Nephron progenitor cell (in vitro differentiated cells): ENCODE measurements at places on chromosomes 6 and 20.

DNA sequence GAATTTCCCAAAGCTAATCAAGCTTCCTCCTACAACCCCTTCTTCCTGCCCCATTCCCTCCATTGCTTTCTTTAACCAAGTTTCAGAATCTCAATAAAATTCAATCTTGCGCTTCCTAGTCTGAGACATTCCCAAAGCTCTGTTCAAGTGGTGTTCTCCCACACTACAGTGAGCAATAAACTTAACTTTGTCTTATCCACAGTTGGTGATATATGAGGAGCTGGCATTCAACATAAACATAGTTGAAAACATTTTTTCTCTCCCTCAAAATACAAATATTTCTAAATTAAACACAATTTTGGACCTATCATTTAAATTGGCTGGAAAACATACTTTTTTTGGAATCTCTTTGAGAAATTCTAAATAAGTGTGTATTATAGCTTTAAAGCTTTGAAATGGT is 129.7 kb upstream of the HMGCLL1 start:
- no peak for DNase-seq

DNA sequence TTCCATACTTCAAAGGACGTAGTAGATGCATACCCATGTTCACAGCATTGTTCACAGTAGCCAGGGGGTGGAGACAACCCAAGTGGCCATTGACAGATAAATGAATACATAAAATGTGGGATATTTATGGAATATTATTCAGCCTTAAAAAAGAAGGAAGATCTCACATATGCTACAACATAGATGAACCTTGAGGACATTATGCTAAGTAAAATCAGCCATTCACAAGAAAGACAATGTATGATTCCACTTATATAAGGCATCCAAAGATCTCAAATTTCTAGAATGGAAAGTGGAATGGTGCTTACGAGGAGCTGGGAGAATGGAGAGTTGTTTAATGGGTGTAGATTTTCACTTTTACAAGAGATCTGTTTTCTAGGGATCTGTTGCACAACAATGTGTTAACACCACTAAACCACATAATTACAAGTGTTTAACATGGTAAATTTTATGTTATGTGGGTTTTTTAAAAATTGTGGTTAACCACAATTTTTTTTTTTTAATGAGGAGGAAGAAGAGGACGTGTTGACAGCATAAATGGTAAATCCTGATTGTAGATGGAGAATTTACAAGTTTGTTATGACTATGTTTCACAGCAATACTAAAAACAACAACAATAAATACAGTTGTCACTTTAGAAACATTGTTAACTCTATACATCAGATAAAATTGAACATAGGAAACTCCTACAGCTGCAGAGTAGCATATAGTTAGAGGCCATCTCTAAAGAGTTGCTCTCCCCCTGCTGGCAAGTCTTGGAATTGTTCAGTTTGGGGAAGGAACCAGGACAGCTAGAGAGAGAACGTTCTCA is 41.6 kb downstream of the CCN2 start:
- peak; percentile 84 for DNase-seq

- no peak for DNase-seq
Measured at GRCh38 chr20:19451923-19452295, 239.5 kb downstream of the SLC24A3 start.

- DNase-seq, result no peak
Measured at GRCh38 chr6:13453771-13454251, 33.6 kb downstream of the GFOD1 start.

DNA sequence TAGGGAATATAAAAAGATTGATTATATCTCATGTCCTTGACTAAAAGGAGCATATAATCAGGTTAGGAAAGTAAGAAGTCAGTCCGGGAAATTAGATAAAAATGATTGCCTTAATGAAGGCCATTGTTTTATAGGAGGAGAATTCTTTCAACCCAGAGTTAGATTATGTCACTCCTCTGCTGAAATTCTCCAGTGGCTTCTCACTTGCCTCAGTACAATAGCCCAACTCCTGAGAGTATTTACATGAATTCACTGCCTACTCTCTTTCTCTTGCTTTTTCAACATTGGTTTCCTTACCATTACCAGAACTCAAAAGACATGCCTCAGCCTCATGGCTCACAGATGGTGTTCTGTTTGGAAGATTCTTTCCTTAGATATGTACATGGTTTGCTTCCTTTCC is 114.9 kb downstream of the EPHA7 start:
- no peak for DNase-seq

- DNase-seq, result no peak
Measured at GRCh38 chr6:3368685-3369084, 88.2 kb downstream of the SLC22A23 start.

- no peak for DNase-seq
Measured at GRCh38 chr6:5366941-5367340, 105.6 kb downstream of the FARS2 start.

DNA sequence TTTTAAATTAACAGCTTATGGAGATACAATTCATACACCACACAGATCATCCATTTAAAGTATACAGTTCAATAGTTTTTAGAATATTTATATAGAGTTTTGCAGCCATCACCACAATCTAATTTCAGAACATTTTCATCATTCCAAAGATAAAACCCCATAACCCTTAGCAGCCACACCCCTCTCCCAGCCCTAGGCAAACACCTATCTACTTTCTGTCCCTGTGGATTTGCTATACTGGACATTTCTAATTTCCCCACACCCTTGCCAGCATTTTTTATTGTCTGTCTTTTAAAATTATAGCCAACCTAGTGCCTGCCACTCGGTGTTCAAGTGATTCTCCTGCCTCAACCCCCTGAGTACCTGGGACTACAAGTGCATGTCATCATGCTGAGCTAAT is 23.0 kb upstream of the AKAP7 start:
- no peak for DNase-seq

GRCh38 chr20:38997622-38998021 is 35.5 kb downstream of the DHX35 start:
- DNase-seq, result no peak

GRCh38 chr6:134730013-134730412 is 219.9 kb downstream of the ALDH8A1 start:
- DNase-seq, result no peak

GRCh38 chr6:38319256-38320212 is 320.2 kb downstream of the BTBD9 start:
- no peak for DNase-seq

DNA sequence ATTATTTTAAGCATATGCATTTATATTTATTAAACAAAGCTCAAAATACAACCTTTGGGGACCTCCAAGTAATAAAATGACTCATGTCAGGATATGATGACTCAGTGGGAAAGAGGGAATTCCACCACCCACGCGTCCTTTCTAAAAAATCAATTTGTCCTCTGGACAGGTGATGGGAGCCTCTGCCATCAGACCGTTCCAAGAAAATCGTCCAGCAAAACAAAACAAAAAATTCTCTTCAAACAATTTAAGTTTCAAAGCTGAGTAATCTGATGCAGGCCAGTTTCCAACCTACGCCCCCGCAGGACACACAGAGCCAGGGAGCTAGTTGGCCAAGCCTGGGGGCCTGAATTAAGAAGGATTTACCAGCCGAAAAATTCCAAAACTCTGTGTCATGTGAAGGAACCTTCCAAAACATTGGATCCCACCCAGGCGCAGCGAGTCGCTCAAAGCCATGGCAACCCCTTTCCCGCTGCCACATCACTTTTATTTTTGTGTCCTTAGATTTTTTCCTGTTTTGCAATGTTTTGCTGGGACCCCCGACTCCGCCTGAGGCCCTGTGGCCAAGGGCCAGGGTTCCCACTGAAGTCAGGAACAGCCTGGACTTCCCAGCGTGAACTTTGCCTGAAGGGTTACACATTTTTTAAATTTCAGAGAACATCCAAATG is 95.3 kb downstream of the NFATC2 start:
- DNase-seq, result no peak

- no peak for DNase-seq
Measured at GRCh38 chr6:21360336-21360735, 233.2 kb upstream of the SOX4 start.

GRCh38 chr6:35718911-35719381 is 17.9 kb upstream of the ARMC12 start:
- no peak for DNase-seq

DNA sequence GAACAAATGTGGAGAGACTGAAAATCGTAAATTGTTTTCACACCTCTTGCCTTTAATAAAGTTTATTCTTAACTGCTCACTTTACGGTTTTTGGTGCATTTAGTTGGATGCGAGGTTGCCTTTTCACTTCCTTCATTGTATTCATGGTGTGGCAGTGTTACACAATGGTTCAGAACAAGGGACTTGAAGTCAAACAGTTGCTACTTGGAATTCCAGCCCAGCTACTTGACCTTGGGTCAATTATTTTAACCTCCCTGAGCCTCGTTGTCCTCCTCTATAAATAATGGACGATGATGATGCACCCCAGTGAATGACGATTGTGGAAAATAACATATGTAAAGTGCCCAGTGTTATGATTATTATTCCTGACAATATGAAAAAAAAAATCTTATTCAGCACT is 72.3 kb downstream of the CARMIL1 start:
- no peak for DNase-seq

GRCh38 chr20:31829731-31830130 is 10.6 kb downstream of the MYLK2 start:
- DNase-seq, result no peak

- DNase-seq, result no peak
Measured at GRCh38 chr6:150189122-150189521, 46.3 kb downstream of the PPP1R14C start.

DNA sequence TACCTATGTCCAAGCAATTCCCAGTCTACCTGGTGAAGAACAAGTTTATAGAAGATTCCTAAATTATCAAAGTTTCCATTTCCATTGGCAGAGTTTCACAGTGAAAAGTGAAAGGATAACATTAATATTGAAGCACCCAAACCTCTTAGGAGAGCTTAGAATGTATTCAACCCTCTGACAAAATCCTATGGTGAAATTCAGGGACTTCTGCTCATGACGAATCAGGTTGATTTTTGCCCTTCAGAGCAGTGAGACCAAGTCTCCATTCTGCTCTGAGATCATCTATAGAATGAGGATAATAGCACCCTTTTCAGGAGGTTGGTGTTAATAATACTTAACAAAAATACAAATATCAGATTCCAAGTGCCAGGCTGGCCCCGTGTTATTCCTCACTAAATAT is 15.5 kb downstream of the SERPINB1 start:
- DNase-seq, result no peak

DNA sequence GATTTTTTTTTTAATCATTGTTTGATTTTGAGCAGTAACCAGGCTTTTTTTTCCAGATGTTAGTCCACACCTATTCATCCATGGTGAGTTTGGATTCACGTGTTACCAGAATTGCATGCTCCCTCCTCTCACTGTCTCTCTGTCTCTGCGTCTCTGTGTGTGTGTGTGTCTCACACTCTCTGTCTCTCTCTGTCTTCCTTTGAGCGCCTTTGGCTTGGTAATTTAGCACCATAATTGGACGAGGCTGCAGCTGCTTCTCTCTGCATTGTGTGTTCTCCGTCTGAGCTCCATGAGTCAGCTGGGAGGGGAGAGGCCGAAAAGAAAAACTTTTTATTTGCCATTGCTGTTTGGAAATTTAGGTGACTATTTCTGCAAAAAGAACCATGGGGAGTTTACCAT is 3.4 kb downstream of the TFAP2B start:
- no peak for DNase-seq

DNA sequence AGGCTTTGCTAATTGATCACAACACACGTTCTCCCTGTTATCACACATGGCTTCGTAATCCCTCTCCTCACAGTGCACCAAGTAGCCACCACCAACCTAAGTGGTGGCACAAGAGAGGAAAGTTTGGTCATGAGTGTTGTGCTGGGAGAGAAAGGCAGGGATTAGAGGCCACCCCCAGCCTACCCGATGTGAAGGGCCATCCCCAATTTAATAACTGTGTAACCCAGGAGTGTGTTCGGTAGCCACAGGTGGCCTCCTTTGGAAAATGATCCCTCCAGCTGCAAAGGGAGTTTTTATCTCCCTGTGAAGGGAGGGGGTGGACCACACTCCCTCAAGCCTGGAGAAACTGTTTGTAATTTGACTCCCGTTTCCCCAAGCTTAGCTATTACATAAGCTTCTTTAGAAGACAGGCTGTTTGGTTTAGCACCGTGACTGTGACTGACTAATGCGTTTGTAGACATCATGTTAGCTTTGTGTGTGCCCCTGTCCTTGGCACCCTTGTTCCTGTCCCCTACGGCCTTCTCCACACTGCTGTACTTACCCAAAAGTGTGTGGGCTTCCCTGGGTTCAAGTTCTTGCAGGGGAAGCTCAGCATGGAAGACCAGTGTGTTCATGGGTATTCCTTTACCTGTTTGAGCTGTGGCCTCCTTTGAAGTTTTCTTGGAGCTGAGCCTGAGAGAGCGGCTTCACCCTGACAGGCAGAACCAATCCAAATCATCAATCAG is 20.6 kb downstream of the PPP1R16B start:
- DNase-seq, result peak; percentile 33

GRCh38 chr20:21100578-21101452 is 5.3 kb downstream of the LINC00237 start:
- DNase-seq, result peak; percentile 35

DNA sequence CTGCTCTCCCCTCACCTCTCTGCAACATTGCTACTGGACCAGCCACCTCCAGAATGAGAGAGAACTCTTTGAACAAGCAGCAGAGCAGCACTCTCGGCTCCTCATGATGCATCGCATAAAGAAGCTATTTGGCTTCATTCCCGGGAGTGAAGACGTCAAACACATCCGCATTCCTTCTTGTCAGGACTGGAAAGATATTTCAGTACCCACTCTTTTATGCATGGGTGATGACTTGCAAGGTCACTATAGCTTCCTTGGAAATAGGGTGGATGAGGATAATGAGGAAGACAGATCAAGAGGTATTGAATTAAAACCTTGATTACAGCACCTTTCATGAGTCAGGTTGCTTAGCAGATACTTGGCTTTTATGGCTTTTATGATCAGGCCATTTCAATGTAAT is 4.3 kb downstream of the CALHM4 start:
- DNase-seq, result no peak

DNA sequence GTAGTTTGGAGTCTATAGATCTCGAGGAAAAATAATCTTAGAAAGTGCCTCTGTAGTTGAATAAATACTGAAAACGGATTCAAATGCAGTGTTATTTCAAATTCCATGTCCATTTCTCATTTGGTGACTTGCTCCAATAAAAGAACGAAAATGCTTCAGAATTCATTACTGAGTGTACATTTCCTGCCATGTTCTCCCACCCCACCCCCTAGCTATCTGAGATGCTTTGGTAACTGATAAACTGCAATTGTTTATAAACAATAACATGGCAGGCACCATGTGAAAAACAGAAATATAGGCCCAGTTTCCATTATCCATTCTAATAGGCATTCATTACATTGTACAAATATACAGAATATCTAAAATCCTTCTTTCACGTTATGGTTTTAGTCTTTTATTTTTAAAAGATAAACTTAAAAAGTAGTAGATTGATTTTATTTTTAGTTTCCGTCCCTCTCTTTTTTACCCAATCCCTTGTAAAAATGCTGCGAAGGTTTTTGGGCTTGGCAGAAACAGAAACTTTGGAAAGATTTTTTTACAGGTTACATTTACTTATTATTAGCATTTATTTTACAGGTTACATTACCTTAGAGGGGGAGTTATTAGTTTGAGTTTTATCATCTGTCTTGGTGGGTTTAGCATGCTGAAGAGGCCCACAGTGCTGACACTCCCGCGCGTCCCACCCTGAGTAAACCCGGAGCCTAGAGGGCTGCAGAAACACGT is 1.5 kb downstream of the FAM162B start:
- no peak for DNase-seq
